ENCODE measurements at places on chromosomes 16 and 17.

- DNase-seq, result no peak
These were observed 280.6 kb upstream of the SALL1 start for GRCh38 chr16:51431517-51432241.

- peak; percentile 59 for DNase-seq
These were observed 1.2 kb downstream of the RTN4RL1 start for GRCh38 chr17:2023692-2024571.

- DNase-seq, result no peak
These were observed 8.9 kb upstream of the ITGB3 start for GRCh38 chr17:47244697-47245096.

- no peak for DNase-seq
These were observed 37.7 kb downstream of the GINS2 start for GRCh38 chr16:85650844-85651628.

DNA sequence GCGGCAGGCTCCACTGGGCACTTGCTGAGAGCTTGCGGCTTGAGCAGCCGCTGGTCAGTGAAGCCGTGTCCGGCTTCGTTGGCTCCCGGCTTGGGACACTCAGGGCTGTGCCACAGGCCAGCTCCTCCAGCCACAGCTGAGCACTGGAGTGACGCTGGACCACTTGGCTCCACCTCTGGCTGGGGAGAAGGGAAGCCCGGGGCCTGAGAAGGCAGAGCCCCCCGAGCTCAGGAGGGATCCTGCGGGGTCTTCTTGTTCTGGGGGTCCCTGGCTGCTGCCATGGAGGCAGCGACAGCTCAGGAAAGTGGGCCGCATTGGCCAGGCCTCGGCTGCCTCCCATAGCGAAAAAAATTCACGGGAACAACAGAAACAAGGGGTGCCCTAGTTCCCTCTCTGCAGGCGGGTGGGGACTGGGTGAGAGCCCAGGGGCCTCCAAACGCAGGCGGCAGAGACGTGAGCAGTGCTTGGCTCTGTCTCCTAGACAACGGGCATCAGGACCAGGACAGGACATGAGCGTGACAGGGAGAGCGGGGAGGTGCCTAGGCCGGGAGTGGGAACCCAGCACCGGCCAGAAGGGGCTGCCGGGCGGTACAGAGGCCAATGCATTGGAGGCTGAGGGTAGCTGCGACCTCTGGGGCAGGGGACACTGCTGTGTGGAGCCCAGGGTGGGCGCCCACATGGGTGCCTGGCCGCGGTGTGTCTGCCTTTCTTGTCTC, 37.7 kb downstream of the SLC7A5 start:
- no peak for DNase-seq

DNA sequence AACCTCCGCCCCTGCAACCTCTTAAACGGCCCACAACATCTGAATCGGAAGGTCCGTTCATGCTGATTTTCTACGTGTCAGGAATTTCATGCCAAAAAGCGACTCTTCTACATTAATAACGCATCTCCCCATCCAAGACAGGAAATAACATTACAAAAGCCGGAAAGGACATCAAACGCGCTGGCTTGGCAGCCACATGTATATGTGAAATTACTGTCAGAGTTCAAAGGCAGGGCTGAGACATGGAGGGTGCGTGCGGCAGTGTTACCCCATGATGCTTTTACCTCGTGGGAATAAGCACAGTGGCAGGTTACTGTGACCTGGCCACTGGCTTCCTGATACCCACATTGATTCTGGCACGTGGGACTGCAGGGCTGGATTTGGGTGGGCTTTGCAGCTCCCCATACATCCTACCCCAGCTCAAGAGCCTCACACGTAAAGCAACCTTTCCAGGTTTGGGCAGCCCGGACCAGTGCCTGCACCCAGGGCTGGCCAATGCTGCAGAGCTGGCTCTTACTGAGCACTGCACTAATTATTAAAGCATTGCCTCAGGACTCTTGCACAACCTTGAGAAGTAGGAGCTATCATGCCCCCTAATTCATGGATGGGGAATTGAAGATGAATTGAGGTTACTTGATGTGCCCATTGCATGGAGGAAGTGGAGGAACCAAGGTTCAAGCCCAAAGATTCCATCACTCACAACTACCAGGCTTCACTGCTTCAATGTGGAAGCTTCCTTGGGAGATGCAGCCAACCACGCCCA, 120.6 kb upstream of the FOXF1 start:
- DNase-seq, result no peak

- DNase-seq, result peak; percentile 94
These were observed 826 bp upstream of the GSE1 start for GRCh38 chr16:85612191-85612800.

- DNase-seq, result no peak
These were observed 45.4 kb downstream of the COG7 start for GRCh38 chr16:23407436-23408127.

GRCh38 chr16:29665294-29666077, 2.4 kb downstream of the SPN start:
- DNase-seq, result no peak

GRCh38 chr17:12290207-12290606, 269.5 kb downstream of the MAP2K4 start:
- DNase-seq, result no peak

DNA sequence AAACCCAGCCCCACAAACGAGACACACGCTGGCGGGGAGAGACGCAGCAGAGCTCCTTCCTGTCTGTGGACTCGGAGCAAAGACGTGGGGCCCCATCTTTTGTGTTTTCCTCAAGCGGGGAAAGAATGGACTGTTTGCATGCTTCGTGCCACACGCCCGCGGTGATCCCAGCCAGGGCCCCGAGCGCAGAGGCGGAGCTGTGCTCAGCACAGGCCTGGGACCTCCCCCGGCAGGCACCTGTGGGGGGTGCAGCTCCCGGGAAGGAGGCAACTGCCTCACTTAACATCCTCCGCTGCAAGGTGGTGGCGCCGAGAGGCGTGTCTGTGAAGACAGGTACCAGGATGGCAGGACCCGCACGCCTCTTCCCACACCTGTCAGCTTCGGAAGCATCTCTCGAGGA, 19.1 kb downstream of the TRARG1 start:
- DNase-seq, result no peak

DNA sequence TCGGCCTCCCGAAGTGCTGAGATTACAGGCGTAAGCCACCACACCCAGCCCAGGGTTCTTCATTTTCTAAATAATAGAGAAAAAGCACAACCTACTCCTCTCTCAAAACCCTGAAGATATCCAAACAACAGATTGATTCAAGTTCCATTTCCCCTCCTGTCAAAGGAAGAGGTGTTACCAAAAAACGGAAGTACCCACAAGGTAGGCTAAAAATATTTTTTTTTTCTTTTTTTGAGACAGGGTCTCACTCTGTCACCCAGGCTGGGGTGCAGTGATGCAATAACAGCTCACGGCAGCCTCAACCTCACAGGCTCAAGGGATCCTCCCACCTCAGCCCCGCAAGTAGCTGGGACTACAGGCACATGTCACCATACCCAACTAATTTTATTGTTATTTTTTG, 18.9 kb downstream of the UTP6 start:
- no peak for DNase-seq

GRCh38 chr16:84398701-84399100, 30.4 kb downstream of the ATP2C2 start:
- DNase-seq, result no peak

DNA sequence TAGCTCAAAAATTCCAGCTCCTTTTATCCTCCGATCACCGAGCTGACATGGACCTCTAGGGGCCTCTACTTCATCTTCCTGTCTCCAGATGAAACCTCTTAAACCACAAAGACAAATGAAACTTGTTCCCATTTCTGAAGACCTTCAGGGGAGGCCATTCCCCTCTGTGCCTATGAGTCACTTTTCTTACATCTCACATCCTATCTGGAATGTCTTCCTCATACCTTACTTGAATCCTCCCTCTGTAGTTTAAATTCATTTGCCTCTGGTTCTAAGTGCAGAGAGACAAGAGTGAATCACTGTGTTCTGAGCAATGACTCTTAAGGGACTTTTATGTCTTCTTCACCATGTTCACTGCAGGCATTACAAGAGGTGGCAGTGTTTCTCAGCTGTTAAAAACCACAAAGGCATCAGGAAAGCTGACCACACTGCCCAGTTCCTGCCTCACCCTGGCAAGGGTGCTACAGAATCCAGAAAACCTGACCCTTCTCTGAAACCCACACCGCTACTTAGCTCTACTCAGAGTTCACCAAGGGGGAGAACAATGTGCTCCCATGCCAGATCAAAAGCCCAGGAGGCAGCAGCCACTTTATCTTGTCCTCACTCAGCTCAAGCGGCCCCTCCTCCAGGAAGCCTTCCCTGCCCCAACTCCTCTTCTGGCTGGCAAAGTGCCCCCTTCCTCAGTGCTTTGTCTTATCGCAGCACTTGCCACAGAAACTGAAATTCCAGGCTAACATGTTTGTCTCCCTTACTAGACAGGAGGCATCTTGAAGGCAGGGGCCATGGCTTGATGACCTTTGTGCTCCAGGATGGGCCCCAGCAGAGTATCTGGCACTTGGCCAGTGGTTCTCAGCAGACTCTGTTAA, 6.4 kb downstream of the CUEDC1 start:
- DNase-seq, result peak; percentile 100

DNA sequence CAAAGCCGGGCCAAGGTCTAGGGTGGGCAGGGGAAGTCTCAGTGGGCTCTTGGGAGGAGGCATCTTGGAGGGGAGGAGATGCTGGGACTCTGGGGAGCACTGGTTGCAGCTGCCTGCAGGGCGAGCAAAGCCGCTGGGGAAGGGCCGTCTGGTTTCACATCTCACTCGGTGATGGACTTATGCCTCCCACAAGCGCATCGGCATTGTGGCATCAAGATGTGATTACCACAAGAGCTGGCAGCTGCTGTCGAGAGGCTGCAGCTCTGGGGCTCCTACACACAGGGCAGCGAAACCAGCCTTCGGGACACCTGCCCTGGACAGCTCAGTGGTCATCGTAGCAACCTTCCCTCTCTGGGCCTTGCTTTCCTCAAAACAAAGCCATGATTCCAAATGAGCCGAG, 3.1 kb upstream of the KCNJ12 start:
- no peak for DNase-seq

DNA sequence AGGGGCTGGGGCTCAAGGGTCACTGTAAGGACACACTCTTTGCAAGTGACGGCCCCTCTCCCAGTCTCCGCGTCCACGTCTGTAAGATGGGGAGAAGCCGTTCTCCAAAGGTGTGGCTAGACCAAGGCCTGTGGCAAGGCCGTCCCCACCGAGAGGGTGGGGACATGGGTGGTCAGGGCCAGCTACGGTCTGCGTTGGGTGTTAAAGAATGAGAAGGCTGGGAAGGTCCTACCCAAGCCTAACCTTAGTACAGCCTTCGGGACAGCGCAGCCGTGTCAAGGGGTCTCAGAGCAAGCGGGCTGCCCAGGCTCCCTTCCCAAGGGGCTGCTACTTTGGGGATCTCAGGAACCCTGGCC, 1.9 kb downstream of the C1QTNF8 start:
- no peak for DNase-seq

- DNase-seq, result no peak
These were observed 13.2 kb downstream of the ZFPM1 start for GRCh38 chr16:88466175-88466862.

DNA sequence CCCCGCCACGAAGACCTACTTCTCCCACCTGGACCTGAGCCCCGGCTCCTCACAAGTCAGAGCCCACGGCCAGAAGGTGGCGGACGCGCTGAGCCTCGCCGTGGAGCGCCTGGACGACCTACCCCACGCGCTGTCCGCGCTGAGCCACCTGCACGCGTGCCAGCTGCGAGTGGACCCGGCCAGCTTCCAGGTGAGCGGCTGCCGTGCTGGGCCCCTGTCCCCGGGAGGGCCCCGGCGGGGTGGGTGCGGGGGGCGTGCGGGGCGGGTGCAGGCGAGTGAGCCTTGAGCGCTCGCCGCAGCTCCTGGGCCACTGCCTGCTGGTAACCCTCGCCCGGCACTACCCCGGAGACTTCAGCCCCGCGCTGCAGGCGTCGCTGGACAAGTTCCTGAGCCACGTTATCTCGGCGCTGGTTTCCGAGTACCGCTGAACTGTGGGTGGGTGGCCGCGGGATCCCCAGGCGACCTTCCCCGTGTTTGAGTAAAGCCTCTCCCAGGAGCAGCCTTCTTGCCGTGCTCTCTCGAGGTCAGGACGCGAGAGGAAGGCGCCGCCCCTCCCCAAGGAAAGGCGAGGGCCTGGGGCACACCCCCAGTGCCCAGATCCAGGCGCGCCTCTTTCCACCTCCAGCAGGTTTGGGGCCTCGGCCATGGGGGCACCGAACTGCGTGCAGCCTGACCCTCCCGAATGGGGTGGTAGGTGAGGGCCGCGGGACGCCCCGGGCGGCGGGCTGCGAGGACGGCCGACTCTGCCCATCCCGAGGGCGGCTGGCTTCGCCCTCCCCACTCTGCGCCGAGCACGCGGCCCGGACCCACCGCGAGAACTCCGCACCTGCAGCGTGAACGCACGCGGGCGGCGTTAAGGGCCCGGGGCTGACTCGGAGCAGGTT, 664 bp downstream of the HBQ1 start:
- DNase-seq, result peak; percentile 12

- DNase-seq, result no peak
These were observed 24.0 kb downstream of the MEOX1 start for GRCh38 chr17:43637563-43638323.

GRCh38 chr17:69853541-69854224, 221.3 kb upstream of the KCNJ16 start:
- DNase-seq, result no peak

GRCh38 chr17:4179071-4179470, 36.1 kb downstream of the CYB5D2 start:
- no peak for DNase-seq

DNA sequence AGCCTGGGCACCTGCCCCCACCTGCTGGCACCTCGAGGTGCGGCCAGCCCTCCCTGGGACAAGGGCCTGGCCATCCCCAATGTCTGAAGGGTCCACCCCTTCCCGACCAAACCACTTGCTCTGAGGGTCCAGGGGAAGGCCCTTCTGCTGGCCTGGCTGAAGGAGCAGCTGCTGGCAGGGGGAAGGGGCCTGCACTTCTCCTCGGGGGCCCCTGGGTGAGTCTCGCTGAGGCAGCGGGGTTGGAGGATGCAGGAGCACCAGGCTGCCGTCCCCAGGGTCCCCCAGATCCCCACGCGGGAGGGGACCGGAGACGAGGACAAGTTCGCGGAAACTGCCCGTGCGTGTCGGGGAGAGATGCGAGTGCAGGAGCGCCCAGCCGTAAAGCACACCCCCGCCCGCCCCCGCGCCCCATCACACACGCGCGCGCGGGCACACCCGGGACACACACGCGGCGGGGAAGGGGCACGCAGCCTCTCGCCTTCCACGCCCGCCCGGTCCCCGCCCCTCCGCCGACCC, 725 bp upstream of the CACNA1H start:
- no peak for DNase-seq

DNA sequence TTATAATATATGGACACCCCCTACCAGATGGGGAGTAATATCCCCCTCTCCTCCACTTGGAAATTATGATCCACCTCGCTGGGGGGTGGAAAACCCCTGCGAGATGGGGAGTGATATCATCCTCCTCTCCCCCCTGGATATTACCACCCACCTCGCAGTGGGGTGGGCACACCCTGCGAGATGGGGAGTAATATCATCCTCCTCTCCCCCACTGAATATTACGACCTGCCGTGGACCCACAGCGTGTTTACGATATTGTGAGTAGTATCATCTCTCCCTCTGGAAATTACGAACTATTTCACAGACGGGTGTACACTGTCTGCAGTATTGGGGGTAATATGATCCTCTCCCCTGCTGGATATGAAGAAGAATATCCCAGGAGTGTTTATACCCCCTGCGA, 228.3 kb upstream of the WSCD1 start:
- no peak for DNase-seq

GRCh38 chr17:55350825-55351205, 70.8 kb downstream of the MMD start:
- no peak for DNase-seq

All from HCT116 (cell line).